Activated effector memory CD4-positive, alpha-beta T cell treated with Interleukin-2 at 50 U/mL for 16 hours (primary cell): ENCODE measurements at places on chromosomes 5 and 9.

GRCh38 chr5:60455589-60455988 is 244.4 kb downstream of the DEPDC1B start:
- no peak for DNase-seq

GRCh38 chr5:173458828-173459609 is 130.8 kb upstream of the STC2 start:
- no peak for DNase-seq

DNA sequence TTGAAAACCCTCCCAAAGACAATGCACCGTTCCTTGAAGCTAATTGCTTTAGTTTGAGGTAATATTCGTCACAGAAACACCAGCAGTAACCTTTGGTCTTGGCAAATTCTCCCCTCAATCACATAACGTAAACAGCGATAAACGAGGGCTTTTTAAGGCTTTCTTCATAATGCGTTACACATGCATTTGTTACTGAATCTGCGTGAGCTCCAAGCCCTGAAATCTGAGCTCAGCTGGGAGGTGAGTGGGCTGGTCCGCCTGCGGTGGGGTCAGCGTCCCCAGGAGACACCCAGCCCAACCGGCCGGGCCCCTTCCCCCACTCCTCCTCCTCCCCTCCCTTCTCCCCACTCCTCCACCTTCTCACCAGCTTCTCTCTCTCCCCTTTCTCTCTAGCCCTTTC is 91.1 kb downstream of the BARX1 start:
- no peak for DNase-seq

DNA sequence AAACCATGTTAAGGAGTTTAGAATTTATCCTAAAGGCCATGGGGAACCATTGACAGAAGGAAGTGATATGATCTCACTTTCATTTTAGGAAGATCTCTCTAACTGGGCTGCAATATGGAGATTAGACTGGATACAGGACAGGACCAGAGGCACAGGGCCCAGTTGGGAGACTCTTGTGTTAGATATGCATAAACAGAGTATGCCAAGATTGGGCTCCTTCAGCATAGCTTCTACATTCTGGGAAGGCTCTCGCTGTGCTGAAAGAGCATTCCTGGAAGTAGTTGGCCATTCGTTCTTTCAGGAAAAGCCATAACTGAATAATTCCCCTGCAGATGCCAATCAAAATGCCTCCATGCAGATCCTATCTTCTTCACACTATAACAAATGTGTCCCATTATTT is 204.5 kb downstream of the CWC27 start:
- no peak for DNase-seq

GRCh38 chr5:67013719-67014118 is 182.9 kb downstream of the CD180 start:
- no peak for DNase-seq

GRCh38 chr5:154077696-154078095 is 38.9 kb downstream of the MFAP3 start:
- no peak for DNase-seq

- DNase-seq, result no peak
Measured at GRCh38 chr9:101148344-101148743, 119.8 kb downstream of the PLPPR1 start.

DNA sequence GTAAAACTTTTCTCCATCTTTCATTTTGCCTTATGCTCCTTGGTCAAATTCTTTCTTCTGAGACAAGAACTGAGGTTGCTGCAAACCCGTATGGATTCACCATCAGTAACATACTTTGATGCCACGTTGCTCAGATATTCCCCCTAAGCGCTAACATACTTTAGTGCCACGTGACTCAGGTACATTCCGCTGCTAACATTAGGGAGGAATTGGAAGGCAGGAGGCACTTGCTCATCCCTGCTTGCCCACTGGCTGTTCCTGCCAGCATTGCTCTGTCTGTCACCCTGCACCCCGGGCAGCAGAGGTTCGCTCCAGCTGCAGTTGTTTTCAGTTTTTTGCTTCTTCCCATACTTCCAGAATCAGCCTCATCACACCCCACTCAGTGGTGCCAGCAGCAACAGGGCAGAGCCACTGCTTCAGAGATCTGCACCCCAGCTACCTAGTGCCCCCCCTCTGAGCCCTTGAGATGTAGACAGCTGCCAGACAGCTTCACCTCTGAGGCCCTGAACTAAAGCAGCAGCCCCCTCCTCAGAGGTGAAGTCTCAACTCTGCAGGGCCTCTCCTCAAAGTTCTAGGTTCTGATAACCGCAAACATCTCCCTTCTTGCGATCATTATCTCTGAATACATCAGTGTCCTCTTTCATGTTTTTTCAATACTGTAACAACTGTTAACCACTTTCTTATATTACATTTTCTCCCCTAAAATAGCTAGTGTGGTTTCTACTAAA is 228.0 kb upstream of the KIF2A start:
- DNase-seq, result no peak

- no peak for DNase-seq
Measured at GRCh38 chr5:133519191-133519590, 93.2 kb downstream of the FSTL4 start.

- no peak for DNase-seq
Measured at GRCh38 chr9:129172816-129173215, 5.2 kb downstream of the IER5L start.

DNA sequence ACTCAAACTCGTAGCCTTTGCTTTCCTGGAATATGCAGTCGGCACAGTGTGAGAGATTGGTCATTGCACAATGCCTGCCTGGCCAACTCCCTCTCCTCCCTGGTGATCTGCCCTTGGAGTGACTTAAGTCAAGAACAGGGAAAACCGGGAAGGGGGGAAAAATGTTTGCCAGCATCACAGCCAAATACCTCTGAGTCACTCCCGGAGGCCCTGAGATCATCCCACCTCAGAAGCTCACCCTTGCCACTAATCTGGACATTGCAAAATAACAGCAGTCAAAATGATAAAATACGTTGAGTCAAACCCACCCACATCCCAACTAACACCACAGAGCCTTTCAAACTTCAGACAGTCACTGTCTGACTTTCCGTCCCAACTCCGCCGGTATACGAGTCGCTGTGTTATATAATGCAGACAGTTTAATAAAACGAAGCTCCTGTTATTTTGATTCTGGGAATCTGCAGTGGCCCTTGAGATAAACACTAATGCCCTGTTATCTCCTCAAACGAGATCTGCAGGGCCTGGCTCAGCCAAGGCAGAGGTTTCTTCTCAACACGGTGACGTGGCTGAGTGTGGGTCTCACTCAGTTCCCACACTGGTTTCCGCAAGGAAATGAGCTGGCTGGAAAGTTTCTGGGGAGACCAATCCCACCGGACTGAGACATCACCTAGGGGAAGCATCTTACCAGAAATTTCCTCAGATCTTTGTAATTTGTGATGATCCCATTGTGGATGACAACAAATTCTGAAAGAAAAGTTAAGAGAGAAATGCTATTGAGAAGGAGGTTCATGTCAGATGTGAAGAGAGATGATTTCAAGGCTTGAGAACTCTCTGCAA is 22.1 kb downstream of the GFPT2 start:
- DNase-seq, result no peak

GRCh38 chr9:108724652-108725051 is 131.1 kb downstream of the ACTL7B start:
- DNase-seq, result no peak

DNA sequence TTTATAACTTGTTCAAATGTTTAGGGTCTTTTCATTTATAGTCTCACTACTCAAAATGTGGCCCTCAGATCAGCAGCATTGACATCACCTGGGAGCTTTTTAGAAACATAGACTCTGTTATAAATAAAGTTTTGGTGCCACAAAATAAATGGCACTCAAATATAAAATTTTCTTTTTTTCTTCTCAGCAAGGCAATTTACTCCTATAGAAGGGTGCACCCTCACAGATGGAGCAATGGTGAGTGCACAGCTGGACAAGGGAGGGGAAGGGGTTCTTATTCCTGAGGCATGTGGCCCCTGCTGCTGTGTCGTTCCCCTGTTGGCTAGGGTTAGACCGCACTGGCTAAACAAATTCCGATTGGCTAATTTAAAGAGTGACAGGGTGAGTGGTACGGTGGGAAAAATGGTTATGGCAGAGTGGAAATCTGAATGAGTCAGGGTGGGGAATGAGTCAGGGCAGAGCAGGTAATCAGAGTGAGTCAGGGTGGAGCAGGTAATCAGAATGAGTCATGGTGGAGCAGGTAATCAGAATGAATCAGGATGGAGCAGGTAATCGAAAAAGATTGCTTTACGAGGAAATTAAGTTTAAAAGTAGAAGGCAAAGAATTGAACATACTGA is 31.8 kb upstream of the C7 start:
- no peak for DNase-seq

GRCh38 chr5:175706499-175706898 is 48.6 kb downstream of the HRH2 start:
- no peak for DNase-seq

GRCh38 chr9:76474419-76474818 is 15.4 kb downstream of the GCNT1 start:
- DNase-seq, result no peak

GRCh38 chr5:153122403-153122802 is 368.1 kb upstream of the GRIA1 start:
- no peak for DNase-seq

DNA sequence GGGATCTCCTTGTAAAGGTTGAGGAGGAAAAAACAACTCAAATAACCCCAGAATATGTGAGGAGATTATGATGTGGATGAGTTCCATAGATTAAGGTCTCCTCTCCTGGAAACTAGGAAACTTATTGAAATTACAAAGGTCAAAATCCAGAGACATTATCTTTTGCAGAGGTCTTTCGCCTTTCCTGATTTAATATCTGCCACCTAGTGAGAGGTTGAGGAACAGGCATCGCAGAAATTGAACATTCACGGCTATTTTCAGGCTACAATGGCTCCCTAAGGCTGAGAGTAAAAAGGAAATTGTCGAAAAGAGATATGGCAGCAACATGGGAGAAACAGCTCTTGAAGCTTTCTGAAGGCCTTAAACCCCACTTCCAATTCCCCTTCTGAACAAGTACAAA is 127.5 kb upstream of the PLCXD3 start:
- no peak for DNase-seq

DNA sequence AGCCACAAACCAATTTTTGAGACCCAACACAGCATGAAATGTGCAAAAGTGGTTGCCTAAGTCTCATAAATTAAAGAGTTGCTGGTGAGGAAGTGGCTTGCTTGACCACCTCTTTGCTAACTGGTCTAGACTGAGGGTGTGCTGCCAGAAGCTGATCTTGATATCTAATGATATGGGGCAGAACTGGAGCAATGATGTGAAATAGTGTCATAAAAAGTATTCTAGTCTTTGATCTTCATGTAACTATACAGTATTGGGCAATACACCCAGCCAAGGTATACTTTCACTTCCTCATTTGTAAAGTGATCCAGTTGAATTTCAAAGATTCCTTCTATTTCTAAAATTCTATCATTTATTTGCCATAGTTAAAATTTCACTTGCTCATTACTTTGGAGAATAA is 5.9 kb upstream of the YTHDC2 start:
- no peak for DNase-seq

DNA sequence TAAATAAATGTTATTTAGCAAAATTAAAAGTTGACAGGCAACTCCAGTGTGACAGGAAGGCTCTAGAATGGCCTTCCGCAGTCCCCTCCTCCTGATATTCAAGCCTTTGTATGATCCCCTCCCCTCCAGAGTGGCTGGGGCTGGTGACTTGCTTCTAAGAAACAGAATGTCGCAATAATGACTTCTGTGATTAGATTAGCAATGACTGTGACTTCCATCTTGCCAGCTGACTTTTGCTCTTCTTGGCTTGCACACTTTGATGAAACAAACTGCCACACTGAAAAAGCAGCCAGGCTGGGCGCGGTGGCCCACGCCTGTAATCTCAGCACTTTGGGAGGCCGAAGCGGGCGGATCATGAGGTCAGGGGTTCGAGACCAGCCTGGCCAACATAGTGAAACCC is 106.5 kb upstream of the LARP1 start:
- DNase-seq, result no peak

GRCh38 chr9:122226758-122227574 is 1.8 kb downstream of the LHX6 start:
- DNase-seq, result no peak

- DNase-seq, result no peak
Measured at GRCh38 chr9:75176037-75176436, 87.7 kb downstream of the OSTF1 start.

GRCh38 chr5:23385036-23385435 is 122.4 kb upstream of the PRDM9 start:
- no peak for DNase-seq

DNA sequence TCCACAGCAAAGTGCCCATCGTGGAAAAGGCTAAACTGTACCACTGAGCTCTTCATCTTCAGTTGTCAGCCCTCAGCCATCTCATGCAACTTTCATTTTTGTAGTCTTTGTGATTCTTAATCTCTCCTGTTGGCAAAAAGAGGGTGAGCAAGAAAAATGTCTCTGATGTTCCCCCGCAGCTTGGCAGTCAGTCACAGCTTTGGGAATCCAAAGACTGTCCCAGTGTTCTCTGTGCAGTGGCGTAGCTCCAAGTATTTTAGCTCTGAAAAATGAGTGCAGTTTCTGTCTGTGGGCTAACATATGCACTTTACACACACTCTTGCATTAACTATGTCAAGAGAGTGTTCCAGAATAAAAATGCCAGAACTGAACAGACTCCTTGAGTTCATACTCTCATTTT is 372.2 kb downstream of the TMEM232 start:
- DNase-seq, result no peak

DNA sequence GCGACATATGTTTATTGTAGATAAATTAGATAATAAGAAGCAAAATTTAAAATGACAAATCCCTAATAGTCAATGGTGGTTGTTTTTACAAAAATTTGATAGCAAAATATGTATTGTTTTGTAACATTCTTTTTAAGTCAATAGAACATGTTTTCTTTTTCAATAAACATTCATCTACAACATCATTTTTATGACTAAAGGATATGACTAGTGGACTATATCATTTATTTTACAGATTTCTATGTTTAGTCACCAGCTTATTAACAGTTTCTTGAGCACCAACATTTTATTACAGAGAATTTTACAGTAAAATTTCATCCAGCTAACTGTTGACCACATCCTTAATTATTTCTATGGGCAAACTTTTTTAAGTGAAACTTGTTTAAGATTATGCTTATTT is 114.7 kb upstream of the IL7R start:
- no peak for DNase-seq

- no peak for DNase-seq
Measured at GRCh38 chr9:129021091-129021490, 7.0 kb downstream of the SH3GLB2 start.

DNA sequence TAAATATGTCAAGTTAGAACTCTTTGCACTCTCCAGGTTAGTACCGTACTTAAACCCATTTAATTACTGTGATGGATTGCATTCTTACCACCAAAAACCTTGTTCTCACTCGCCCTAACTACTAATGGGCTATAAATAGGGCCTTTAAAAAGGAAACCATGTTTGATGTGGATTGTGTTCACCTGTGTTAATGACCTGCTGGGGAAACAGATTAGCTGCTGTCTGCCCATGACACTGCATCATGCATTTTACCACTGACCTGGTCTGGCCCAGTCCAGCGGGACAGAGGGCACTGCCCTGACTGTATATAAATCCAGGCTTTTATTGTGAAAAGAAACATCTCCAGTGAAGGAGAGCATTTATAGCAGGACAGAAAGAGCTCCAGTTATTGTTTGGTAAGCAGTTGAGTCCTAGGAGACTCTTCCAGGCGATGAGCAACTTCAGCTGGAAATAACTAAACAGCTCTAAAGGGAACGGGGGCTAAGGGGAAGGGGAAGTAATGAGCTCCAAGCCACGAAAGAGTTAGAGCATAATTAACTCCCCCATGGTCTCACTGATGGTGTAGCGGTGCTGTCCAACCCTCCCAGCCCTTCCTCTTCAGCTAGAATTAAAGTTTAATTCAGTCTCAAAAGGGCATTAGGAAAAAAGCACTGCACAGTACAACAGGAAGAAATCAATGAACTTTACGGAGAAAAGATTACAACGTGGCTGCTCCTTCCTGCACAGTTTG is 303.1 kb downstream of the ENC1 start:
- no peak for DNase-seq
